ENCODE measurements at places on chromosomes 16 and 17. TPM values are rescaled to one million over a fixed set of nuclear protein-coding genes. Genes with fewer than 3 reads are reported as not detected.

GRCh38 chr16:3073448-3073847, 8.0 kb downstream of the IL32 start:
- no peak overlapping the region for H3K27ac ChIP-seq

GRCh38 chr17:740240-741017, 8.0 kb downstream of the TLCD3A start:
- no peaks in the 10 kb centered on the region for H3K27me3 ChIP-seq
- H3K36me3 ChIP-seq: peaks cover 27% of the 10 kb centered on the region
- no peaks in the 10 kb centered on the region for H3K4me1 ChIP-seq
- no peak for DNase-seq
- no peak overlapping the region for H3K27ac ChIP-seq

DNA sequence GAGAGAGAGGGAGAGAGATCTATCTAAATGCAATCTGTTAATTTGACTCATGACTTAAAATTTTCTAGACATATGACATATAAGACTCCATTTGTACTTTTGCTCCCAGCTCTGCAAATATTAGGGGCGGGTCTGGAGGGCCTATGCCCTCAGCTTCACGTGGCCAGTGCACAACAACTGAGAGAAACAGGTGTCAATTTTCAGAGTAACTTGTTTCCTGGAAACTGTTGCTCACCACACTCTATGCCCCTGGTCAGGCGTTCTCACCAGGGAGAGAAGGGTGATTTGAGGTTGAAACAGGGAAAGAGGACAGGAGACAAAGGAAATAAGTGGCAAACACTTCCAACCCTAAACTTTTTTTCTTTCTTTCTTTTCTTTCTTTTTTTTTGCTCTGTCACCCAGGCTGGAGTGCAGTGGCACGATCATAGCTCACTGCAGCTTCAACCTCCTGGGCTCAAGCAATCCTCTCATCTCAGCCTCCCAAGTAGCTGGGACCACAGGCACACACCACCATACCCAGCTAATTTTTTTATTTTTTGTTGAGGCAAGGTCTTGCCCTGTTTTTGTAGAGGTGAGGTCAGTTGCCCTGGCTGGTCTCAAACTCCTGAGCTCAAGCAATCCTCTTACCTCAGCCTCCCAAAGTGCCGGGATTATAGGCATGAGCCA, 270.0 kb downstream of the SLC39A11 start:
- H3K4me1 ChIP-seq: no peaks in the 10 kb centered on the region
- H3K4me3 ChIP-seq: no peak overlapping the region
- H3K27me3 ChIP-seq: no peaks in the 10 kb centered on the region
- DNase-seq: no peak
- H3K36me3 ChIP-seq: peaks cover 18% of the 10 kb centered on the region

GRCh38 chr17:14856176-14856575, 408.9 kb downstream of the PMP22 start:
- peaks cover 6% of the 10 kb centered on the region for H3K27me3 ChIP-seq
- H3K36me3 ChIP-seq: no peaks in the 10 kb centered on the region

DNA sequence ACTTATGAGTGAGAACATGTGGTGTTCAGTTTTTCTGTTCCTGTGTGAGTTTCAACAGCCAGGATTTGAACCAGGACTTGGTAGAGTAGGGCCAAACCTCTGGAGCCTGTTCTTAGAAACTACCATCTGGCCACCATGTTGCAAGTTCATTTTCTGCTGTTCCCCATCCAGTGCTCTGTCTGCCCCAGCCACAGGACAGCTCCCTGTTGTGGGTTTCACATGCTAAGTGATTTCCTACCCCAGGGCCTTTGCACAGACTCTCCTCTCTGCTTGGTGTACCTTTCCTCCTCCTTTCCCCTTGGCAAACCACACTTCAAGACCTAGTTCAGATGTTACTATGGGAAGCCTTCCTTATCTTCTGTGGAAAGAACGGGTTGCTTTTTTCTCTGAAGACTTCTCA, 79.5 kb downstream of the HS3ST4 start:
- peaks cover 4% of the 10 kb centered on the region for H3K27me3 ChIP-seq
- H3K27ac ChIP-seq: no peak overlapping the region
- DNase-seq: no peak
- H3K4me3 ChIP-seq: no peak overlapping the region
- no peaks in the 10 kb centered on the region for H3K4me1 ChIP-seq
- H3K36me3 ChIP-seq: no peaks in the 10 kb centered on the region

DNA sequence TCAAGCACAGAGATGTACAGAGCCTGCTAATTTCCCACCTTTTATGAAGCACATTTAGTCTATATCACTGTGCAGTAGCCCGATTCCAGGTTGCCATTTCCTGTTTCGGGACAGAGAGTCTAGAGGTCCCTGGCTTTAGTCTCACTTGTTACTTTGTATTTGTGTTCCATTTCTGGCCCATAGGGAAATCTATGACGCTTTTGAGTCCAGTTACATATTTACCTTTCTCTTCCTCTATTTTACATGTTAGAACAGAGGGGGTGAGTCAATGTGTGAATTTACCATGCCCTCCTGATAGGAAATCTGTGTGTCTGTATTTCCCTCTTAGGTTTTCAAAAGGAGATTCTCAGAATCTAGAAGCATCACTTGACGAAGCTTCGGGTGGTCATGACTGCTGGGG, 227.1 kb upstream of the ZFHX3 start:
- no peak overlapping the region for H3K4me3 ChIP-seq
- H3K27me3 ChIP-seq: peaks cover 4% of the 10 kb centered on the region
- H3K36me3 ChIP-seq: no peaks in the 10 kb centered on the region
- DNase-seq: no peak
- no peak overlapping the region for H3K27ac ChIP-seq
- H3K4me1 ChIP-seq: peaks cover 8% of the 10 kb centered on the region

Gene MSI2
- 140 TPM for total RNA-seq

DNA sequence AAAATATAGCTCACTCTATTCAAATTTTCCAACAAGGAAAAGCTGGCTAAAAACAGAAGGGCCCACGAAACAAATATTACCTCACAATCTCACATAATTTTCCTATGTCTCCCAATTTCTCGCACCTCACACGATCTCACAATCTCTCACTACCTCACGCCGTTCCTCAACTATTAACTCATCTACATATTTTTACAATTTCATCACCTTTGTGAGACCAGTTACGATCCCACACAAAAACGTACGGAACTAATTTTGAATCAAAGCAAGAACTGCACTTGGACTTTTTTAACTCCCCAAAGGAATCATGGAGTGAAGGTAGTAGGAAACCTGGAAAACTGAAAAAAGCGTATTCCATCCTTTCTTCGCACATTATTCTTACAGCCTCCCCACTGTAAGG, 1.1 kb downstream of the CBX1 start:
- DNase-seq: no peak
- peaks cover 16% of the 10 kb centered on the region for H3K4me1 ChIP-seq
- H3K27me3 ChIP-seq: no peaks in the 10 kb centered on the region
- H3K27ac ChIP-seq: peak overlapping the region; percentile 93
- peak overlapping the region; percentile 91 for H3K4me3 ChIP-seq
- H3K36me3 ChIP-seq: peaks cover 5% of the 10 kb centered on the region

Gene CETP
- 0.13 TPM for total RNA-seq

DNA sequence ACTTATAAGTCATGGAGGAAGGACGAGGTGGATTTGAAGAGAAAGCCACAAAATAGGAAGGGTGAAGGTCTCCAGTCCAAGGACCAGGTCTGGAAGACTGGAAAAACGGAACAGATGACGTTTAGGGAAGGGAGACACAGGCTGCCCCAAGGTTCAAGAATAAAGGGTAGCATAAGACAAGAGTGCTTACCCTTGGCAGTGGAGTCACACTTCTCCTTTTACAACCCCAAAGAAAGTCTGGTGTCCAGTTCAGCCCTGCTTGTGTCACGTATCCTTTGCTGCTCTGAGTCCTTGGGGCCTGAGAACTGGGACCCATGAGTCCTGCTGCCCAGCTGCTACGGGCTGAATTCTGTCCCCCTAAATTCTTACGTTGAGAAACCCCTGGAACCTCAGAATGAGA, 13.0 kb upstream of the GGA2 start:
- H3K4me1 ChIP-seq: no peaks in the 10 kb centered on the region
- H3K36me3 ChIP-seq: peaks cover 45% of the 10 kb centered on the region
- H3K4me3 ChIP-seq: no peak overlapping the region
- no peaks in the 10 kb centered on the region for H3K27me3 ChIP-seq
- no peak overlapping the region for H3K27ac ChIP-seq

GRCh38 chr17:27453471-27453870, 2.8 kb upstream of the KSR1 start:
- peaks cover 18% of the 10 kb centered on the region for H3K4me1 ChIP-seq
- peaks cover 8% of the 10 kb centered on the region for H3K27me3 ChIP-seq
- no peak for DNase-seq
- H3K36me3 ChIP-seq: no peaks in the 10 kb centered on the region

DNA sequence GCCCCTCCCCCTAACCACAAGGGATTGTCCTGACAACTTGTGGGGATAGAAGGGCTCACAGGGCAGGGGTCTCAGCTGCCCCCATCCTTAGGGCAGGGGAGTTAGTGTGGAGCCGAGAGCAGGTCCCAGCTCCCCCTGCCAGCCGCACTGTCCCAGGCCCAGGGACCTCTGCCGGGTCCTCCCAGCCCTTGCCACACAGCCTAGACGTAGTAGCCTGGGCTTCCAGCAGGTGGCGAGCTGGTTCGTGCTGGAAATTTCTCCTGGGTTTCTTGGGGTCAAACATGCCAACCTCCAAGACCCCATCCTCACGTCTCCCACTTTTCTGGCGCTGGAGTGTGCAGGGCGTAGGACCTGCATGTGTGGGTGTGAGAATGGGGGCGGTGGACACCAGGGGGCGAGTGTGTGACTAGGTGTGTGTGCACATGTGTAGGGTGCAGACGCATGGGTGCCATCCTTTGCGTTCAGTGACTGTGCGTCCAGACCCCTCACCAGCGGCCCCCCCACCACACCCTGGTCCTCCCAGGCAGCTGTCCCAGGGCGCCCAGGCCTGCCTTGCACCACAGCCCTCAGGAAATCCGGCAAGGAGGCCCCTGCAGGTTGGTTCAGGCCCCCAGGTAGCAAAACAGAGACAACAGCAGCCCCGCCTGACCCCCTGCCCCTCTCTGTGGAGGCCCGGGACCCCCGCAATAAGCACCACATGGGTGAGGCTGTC, 29.5 kb downstream of the SBK1 start:
- no peak overlapping the region for H3K4me3 ChIP-seq
- H3K36me3 ChIP-seq: peaks cover 14% of the 10 kb centered on the region
- no peaks in the 10 kb centered on the region for H3K4me1 ChIP-seq
- H3K27ac ChIP-seq: no peak overlapping the region
- H3K27me3 ChIP-seq: no peaks in the 10 kb centered on the region

GRCh38 chr16:85113913-85114312, 1.6 kb upstream of the CIBAR2 start:
- no peak for DNase-seq
- no peak overlapping the region for H3K4me3 ChIP-seq
- no peak overlapping the region for H3K27ac ChIP-seq
- H3K4me1 ChIP-seq: peaks cover 8% of the 10 kb centered on the region
- H3K27me3 ChIP-seq: no peaks in the 10 kb centered on the region
- no peaks in the 10 kb centered on the region for H3K36me3 ChIP-seq

Gene CCDC78
- total RNA-seq: 2.7 TPM

- peaks cover 16% of the 10 kb centered on the region for H3K4me1 ChIP-seq
- H3K27ac ChIP-seq: peak overlapping the region; percentile 69
- no peak for DNase-seq
- H3K4me3 ChIP-seq: no peak overlapping the region
- no peaks in the 10 kb centered on the region for H3K36me3 ChIP-seq
Observed at GRCh38 chr16:89864527-89864820, 8.9 kb upstream of the TCF25 start.

DNA sequence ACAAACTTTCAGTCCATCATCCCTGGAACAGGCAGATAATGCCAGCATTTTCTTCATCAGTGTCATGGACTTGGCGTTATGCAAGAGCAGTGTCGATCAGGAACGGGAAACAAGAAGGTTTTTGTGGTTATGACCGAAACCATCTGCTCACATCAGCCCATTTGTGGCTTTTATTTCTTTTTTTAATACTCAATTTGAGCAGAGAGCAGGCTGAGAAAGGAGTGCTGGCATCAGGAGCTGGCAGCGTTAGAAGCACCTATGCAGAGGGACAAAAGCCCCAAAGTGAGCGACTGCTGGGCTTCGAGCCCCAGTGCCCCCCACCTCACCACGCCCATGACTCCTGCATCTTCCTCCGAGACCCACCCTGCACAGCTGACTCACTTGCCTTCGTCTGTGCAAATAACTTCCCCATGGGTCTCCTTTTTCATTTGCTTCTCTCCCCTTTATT, 16.2 kb upstream of the CD300E start:
- no peaks in the 10 kb centered on the region for H3K36me3 ChIP-seq
- H3K4me3 ChIP-seq: no peak overlapping the region
- peaks cover 14% of the 10 kb centered on the region for H3K27me3 ChIP-seq
- H3K27ac ChIP-seq: no peak overlapping the region

DNA sequence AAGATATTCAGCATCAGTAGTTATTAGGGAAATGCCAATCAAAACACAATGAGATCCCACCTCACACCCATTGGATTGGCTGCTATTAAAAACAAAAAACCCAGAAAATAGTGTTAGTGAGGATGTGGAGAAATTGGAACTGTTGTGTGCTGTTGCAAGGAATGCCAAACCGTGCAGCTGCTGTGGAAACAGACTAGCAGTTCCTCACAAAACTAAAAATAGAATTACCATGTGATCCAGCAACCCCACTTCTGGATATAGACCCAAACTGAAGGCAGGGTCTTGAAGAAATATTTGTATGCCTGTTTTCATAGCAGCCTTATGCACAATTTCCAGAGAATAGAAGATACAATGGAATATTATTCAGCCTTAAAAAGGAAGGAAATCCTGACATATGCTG, 46.0 kb downstream of the FOXK2 start:
- H3K4me1 ChIP-seq: peaks cover 5% of the 10 kb centered on the region
- H3K27ac ChIP-seq: no peak overlapping the region
- no peak for DNase-seq
- peaks cover 16% of the 10 kb centered on the region for H3K36me3 ChIP-seq
- no peaks in the 10 kb centered on the region for H3K27me3 ChIP-seq

Gene ZNF594
- total RNA-seq: 21.0 TPM

- H3K4me3 ChIP-seq: no peak overlapping the region
- no peak overlapping the region for H3K27ac ChIP-seq
- peaks cover 6% of the 10 kb centered on the region for H3K4me1 ChIP-seq
- DNase-seq: no peak
Observed at GRCh38 chr16:66222756-66223155, 143.7 kb upstream of the CDH5 start.

Gene NOG
- 13.7 TPM for total RNA-seq

- no peaks in the 10 kb centered on the region for H3K36me3 ChIP-seq
- no peak for DNase-seq
- no peak overlapping the region for H3K27ac ChIP-seq
- H3K4me3 ChIP-seq: no peak overlapping the region
- H3K4me1 ChIP-seq: peaks cover 1% of the 10 kb centered on the region
Observed at GRCh38 chr16:9134739-9135138, 43.3 kb downstream of the HAPSTR1 start.

- no peak overlapping the region for H3K27ac ChIP-seq
- no peak overlapping the region for H3K4me3 ChIP-seq
- H3K27me3 ChIP-seq: no peaks in the 10 kb centered on the region
Observed at GRCh38 chr17:53133876-53134275, 688.9 kb upstream of the KIF2B start.

Measured in mesothelial cell of epicardium (in vitro differentiated cells).